ENCODE measurements at places on chromosomes 3 and 15. TPM values are rescaled to one million over a fixed set of nuclear protein-coding genes. Genes with fewer than 3 reads are reported as not detected.

The C2CD4B gene
- 2.7 TPM for total RNA-seq

DNA sequence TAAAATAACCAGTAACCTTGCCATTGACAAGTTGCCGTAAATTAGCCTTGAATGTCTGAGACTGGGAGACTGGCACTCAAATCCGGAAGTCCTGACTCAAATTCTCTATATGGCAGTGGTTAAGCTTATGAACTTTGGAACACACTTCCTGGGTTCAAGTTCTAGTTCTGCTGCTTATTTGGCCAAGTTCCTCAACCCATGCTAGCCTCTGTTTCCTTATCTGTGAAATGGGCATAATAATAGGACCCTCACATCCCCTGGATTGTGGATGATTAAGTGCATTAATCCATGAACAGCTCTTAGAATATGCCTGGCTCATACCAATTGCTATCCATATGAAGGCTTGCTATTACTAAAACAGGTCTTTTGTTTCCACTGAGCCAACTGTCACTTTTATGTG lies 311.5 kb downstream of the EDEM1 start:
- no peaks in the 10 kb centered on the region for H3K4me1 ChIP-seq
- H3K4me3 ChIP-seq = no peak overlapping the region
- H3K27me3 ChIP-seq = no peaks in the 10 kb centered on the region

DNA sequence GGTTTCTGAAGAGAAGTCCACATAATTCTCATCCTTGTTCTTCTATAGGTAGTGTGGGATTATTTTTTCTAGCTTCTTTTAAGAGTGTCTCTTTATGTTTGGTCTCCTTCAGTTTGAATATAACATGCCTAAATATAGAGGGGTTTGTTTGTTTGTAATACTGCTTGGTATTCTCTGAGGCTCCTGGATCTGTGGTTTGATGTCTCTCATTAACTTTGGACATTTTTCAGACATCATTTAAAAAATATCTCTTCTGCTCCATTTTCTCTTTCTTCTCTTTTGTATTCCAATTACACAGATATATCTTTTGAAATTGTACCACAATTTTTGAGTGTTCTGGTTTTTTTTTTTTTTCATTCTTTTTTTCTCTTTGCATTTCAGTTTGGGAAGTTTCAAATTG lies 113.1 kb downstream of the ARNT2 start:
- no peak overlapping the region for H3K4me3 ChIP-seq
- no peak overlapping the region for H3K27ac ChIP-seq
- H3K36me3 ChIP-seq = no peaks in the 10 kb centered on the region
- no peaks in the 10 kb centered on the region for H3K4me1 ChIP-seq
- no peaks in the 10 kb centered on the region for H3K27me3 ChIP-seq
- DNase-seq = no peak

GRCh38 chr3:178329936-178330335 lies 206.3 kb upstream of the KCNMB2 start:
- no peak for DNase-seq
- H3K4me3 ChIP-seq = no peak overlapping the region
- no peaks in the 10 kb centered on the region for H3K27me3 ChIP-seq
- no peak overlapping the region for H3K27ac ChIP-seq
- H3K4me1 ChIP-seq = no peaks in the 10 kb centered on the region
- no peaks in the 10 kb centered on the region for H3K36me3 ChIP-seq

The RYR3 gene
- 3.0 TPM for total RNA-seq

GRCh38 chr3:143963946-143964345 lies 7.7 kb upstream of the DIPK2A start:
- no peaks in the 10 kb centered on the region for H3K36me3 ChIP-seq
- H3K27me3 ChIP-seq = no peaks in the 10 kb centered on the region
- H3K27ac ChIP-seq = no peak overlapping the region
- H3K4me3 ChIP-seq = no peak overlapping the region
- no peaks in the 10 kb centered on the region for H3K4me1 ChIP-seq
- DNase-seq = no peak

DNA sequence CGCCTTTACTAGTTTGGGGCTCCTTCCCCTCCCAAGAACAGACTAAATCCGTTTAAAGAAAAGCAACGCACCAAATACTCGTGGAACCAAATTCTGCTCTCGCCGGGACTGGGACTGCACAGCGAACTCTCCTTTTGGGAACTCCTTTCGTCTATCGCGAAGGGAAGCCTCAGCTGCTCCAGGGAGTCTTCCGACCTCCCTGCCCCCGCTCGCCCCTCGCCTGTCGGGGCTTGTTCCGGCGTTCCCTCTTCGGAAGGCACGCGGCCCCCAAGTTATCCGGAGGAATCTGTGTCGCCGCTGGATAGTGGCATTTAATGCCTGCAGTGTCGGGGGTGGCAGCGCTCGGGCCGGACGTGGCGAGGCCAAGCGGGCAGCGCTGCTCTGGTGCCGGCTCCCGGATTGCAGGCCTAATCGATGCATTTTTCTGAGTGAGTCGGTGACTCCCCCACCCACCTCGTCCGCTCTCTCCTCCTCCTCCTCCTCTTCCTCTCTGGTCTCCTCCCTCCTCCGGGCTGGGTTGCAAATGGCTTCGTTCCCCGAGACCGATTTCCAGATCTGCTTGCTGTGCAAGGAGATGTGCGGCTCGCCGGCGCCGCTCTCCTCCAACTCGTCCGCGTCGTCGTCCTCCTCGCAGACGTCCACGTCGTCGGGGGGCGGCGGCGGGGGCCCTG lies at the start of gene TRIM71:
TRIM71 (plus strand) TSS at position 440 of the 671 bp plus-strand sequence; CDS start at position 524, 84 bp downstream.
- H3K4me1 ChIP-seq = peaks cover 21% of the 10 kb centered on the region
- no peak within 1 kb of the TSS for H3K27ac ChIP-seq
- H3K36me3 ChIP-seq = no peaks in the 10 kb centered on the region
- DNase-seq = no peak

DNA sequence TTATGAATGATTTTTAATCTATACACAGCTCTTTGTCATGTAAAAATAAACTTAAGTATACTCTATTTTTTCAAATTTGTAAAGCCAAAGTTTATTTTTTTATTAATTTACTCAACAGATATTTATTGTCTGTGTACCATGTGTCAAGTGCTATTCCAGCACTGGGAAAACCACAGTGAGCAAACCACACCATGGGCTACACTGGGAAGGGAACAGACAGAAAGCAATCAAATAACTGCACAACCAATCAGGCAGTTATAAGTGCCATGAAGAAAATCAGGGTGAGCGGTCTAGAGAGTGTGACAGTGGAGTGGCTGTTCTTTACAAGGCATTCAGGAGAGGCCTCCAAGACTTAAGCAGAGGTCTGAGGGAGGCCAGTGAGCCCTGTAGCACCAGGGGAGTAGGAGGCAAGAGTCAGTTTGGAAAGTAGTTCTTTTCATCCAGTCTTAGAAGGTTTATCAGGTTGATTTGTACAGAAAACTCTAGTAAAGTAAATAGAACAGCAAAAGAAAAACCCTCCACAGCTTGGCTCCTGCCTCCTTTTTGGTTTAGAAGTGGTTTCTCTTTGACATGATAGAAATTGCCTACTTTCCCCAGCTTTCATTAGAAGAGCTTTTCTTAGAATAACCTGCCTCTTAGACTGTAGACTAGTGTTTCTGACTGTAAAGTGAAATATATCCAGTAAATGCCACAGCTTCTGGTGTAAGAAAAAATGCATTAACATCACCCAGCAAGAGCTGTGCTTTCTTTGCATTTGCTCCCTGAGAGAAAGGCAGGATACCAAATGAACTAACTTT lies 13.7 kb downstream of the EIF2AK4 start:
- H3K27ac ChIP-seq = no peak overlapping the region
- no peaks in the 10 kb centered on the region for H3K27me3 ChIP-seq
- H3K4me3 ChIP-seq = no peak overlapping the region

DNA sequence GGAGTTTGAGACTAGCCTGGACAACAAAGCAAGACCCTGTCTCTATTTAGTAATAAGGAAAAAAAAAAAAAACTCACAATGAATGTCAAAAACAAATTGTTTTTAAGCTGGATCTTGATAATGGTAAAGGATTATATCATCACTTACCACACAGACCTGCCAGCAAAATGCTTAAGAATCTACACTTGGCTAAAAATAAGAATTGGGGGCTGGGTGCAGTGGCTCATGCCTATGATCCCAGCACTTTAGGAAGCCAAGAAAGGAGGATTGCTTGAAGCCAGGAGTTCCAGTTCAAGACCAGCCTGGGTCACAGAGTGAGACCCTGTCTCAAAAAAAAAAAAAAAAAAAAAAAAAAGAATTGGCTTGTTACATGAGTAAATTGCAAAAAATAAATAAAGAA lies 31.0 kb downstream of the ACAP2 start:
- H3K27me3 ChIP-seq = no peaks in the 10 kb centered on the region
- DNase-seq = no peak
- no peaks in the 10 kb centered on the region for H3K4me1 ChIP-seq
- H3K36me3 ChIP-seq = no peaks in the 10 kb centered on the region
- no peak overlapping the region for H3K27ac ChIP-seq
- no peak overlapping the region for H3K4me3 ChIP-seq

- no peaks in the 10 kb centered on the region for H3K27me3 ChIP-seq
- DNase-seq = no peak
- H3K4me1 ChIP-seq = no peaks in the 10 kb centered on the region
- no peak overlapping the region for H3K27ac ChIP-seq
- H3K4me3 ChIP-seq = no peak overlapping the region
Observed at GRCh38 chr3:194757647-194758061, 72.0 kb downstream of the FAM43A start.

DNA sequence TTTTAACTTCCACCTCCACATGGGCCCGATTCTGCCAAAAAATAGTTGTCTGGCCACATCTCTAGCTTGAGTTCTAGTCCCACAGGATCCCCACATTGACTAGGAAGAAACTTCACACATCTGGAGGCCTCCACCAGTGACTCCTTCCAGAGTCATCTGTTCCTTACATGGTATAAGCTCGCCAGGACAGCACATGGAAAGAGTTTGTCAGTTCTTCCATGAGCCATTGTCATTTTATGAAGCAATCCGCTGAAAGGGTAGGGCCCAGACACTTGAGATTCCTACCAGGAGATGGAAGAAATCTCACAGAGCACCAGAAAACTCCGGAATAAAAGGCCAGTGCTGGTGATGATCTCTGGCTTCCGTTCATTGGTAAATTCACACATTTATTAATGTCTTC lies 350.5 kb upstream of the ICE2 start:
- H3K27me3 ChIP-seq = no peaks in the 10 kb centered on the region
- no peak overlapping the region for H3K27ac ChIP-seq
- no peak for DNase-seq
- H3K36me3 ChIP-seq = no peaks in the 10 kb centered on the region
- no peaks in the 10 kb centered on the region for H3K4me1 ChIP-seq

The TGM4 gene
- not detected for total RNA-seq

- no peaks in the 10 kb centered on the region for H3K4me1 ChIP-seq
- DNase-seq = no peak
- no peaks in the 10 kb centered on the region for H3K27me3 ChIP-seq
- H3K27ac ChIP-seq = no peak overlapping the region
- H3K36me3 ChIP-seq = no peaks in the 10 kb centered on the region
- no peak overlapping the region for H3K4me3 ChIP-seq
Observed at GRCh38 chr3:151124476-151124875, 39.0 kb downstream of the MED12L start.

DNA sequence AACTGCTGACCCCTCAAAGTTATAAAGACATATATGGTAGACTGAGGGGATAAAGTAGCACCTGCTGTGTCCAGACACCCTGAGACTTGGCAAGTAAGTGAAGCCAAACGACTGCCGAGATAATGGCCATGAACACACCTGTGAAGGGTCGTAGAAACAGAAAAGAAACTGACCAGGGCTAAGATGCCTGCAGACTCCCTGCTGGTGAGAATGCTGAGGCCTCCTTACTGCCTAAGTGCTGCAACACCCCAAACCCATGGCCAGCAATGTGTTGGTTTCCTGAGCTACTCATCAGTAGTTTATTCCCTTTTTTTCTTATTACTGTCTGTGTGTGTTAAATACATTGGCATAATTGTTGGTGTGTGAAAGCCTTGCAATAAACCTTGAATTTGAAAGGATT lies 233.8 kb downstream of the ZNF385D start:
- H3K27ac ChIP-seq = no peak overlapping the region
- no peak for DNase-seq
- no peaks in the 10 kb centered on the region for H3K4me1 ChIP-seq
- H3K4me3 ChIP-seq = no peak overlapping the region

GRCh38 chr3:9008550-9009255 lies 45.4 kb upstream of the RAD18 start:
- H3K4me3 ChIP-seq = no peak overlapping the region
- no peaks in the 10 kb centered on the region for H3K4me1 ChIP-seq
- no peaks in the 10 kb centered on the region for H3K36me3 ChIP-seq
- no peak for DNase-seq

GRCh38 chr15:71599418-71600151 lies 210.8 kb upstream of the NR2E3 start:
- peaks cover 3% of the 10 kb centered on the region for H3K4me1 ChIP-seq
- no peak for DNase-seq
- H3K27ac ChIP-seq = no peak overlapping the region
- H3K36me3 ChIP-seq = no peaks in the 10 kb centered on the region
- H3K4me3 ChIP-seq = no peak overlapping the region

DNA sequence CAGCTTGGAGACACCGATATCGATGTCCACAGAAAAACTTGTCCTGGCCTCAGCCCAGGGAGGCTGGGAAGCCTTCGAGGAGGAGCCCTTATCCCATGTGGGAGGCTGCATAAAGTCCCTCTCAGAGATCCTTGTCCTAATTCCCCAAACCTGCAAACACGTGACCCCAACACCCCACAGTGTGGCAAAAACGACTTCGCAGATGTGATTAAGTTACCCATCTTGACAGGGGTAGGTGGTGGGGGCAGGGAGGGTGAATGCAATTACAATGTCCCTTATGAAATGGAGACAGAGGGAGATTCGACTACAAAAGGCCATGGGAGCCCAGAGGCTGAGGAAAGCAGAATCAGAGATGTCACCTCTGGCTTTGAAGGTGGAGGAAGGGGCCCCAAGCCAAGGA lies 2.3 kb upstream of the TLR9 start:
- H3K4me1 ChIP-seq = no peaks in the 10 kb centered on the region
- peaks cover 14% of the 10 kb centered on the region for H3K36me3 ChIP-seq
- DNase-seq = no peak
- H3K27ac ChIP-seq = no peak overlapping the region
- H3K27me3 ChIP-seq = no peaks in the 10 kb centered on the region
- no peak overlapping the region for H3K4me3 ChIP-seq

GRCh38 chr15:49380912-49381311 lies 42.1 kb upstream of the FGF7 start:
- H3K4me3 ChIP-seq = no peak overlapping the region
- no peaks in the 10 kb centered on the region for H3K4me1 ChIP-seq
- no peak overlapping the region for H3K27ac ChIP-seq
- no peaks in the 10 kb centered on the region for H3K36me3 ChIP-seq
- no peaks in the 10 kb centered on the region for H3K27me3 ChIP-seq

GRCh38 chr3:138477120-138477519 lies 42.7 kb downstream of the ESYT3 start:
- no peaks in the 10 kb centered on the region for H3K27me3 ChIP-seq
- H3K4me1 ChIP-seq = no peaks in the 10 kb centered on the region
- H3K27ac ChIP-seq = no peak overlapping the region

The GOLGA8R gene
- total RNA-seq = 2.9 TPM

The SIAH2 gene
- total RNA-seq = 24.8 TPM
